ENCODE measurements at places on chromosomes 2 and 18. TPM values are rescaled to one million over a fixed set of nuclear protein-coding genes. Genes with fewer than 3 reads are reported as not detected.

- no peak for DNase-seq
These were observed 241.3 kb downstream of the DYSF start for GRCh38 chr2:71694501-71695234.

GRCh38 chr2:29114946-29115609 lies at the start of gene CLIP4:
CLIP4 (plus strand) TSS chr2:29115415; CDS start chr2:29121389, 5,974 bp downstream.
- no peak for DNase-seq

- no peak for DNase-seq
These were observed 157.4 kb downstream of the DTNA start for GRCh38 chr18:34867520-34867919.

DNA sequence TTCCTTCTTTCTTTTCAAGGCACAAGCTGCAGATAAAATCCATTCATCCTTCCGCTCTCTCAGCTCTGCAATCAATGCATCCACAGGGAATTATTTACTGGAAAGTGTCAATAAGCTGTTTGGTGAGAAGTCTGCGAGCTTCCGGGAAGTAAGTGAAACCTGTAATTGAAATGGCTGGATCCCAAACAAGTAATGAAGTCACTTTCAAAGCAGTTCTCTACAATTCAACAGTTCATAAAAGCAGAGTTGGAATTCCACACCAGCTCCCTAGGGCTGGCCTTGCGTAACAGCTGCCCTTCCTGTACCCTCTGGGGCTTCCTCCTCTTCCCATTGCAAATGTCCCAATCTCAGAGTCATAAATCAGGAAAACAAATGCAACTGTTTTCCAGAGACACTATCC lies 9.6 kb downstream of the SERPINB2 start:
- DNase-seq = no peak

- DNase-seq = no peak
These were observed 27.6 kb upstream of the GMCL1 start for GRCh38 chr2:69801745-69802290.

- no peak for DNase-seq
These were observed 272.9 kb upstream of the EPAS1 start for GRCh38 chr2:46024146-46024779.

Gene GPR155
- polyA plus RNA-seq = 4.3 TPM

Gene MRPL30
- polyA plus RNA-seq = 40.3 TPM

Gene STEAP3
- polyA plus RNA-seq = 23.4 TPM

Gene CCDC121
- polyA plus RNA-seq = 5.4 TPM

Gene RNF138
- polyA plus RNA-seq = 26.2 TPM
